Suprapubic skin (tissue), 4 donors: ENCODE measurements at places on chromosomes 6 and 20.

- DNase-seq: no peak
Observed at GRCh38 chr6:24504649-24505586, 10.1 kb downstream of the ALDH5A1 start.

DNA sequence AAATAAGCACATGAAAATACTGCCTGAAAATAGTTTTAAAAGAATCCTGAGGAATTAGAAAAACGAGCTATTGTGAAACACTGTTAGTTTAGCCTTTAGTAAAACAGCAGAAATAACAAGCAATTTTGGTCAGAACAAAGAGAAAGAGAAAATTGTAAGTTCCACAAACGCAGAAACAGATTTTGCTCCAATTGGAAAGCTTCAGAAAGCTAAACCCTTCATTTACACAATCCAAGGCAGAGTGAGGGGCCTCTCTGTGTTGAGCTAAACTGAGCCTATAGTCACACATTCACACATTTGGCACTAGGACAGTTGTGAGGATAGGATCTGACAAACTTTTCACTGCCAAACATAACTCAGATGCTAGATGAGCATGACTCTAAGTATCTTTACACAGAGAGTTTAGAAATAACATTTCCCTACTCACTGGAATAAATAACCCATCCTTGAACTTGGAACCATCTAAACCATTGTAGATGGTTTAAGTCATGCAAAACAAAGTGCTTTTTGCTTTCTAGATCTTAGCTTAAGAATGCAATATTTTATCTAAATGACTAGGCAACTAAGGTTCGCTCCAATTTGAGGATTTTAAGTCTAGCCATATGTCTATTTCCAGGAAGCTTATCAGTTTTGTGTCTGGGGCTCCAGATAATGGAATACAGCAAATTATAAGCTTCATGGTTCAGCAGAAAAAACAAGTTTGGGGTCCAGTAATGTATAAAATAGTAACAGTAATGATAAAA, 122.6 kb downstream of the SGK1 start:
- DNase-seq: no peak

DNA sequence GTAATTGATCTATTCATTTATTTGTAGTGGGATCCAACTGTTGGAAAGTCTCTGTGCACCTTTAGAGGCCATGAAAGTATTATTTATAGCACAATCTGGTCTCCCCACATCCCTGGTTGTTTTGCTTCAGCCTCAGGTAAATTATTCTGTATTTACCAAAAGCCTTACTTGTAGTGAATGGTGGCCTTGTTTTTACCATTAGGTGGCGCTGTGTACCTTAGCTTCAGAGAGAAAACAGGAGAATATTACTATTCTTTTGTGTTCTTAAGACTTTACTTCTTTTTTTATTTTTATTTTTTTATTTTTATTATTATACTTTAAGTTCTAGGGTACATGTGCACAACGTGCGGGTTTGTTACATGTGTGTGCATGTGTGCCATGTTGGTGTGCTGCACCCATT, 23.7 kb downstream of the PEX7 start:
- no peak for DNase-seq

DNA sequence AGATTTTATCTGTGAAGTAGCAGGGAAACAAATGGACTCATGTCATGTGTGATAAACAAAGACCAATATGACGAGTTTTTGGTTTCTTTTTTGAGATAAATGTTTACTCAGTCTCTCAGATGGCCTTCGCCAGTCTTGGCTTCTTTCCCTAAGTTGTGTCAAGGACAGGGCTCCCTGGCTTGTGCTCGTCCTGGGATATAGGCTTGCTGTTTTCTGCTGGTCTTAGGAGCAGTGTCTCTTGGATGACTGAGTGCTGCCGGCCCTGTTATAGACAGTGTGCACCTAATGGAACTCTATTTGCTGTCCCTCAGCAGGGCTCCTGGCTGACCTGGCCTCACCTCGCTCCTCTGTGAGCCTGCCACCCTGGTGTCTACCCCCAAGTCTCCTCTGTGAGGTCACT, 324.1 kb upstream of the SYNCRIP start:
- DNase-seq: no peak

- DNase-seq: no peak
Observed at GRCh38 chr6:43060034-43060754, 763 bp downstream of the KLC4 start.

GRCh38 chr6:7541175-7542064, at the start of gene DSP:
Gene DSP (plus strand): TSS chr6:7541671. CDS start chr6:7541916, 245 bp downstream.
- peak; percentile 81 for DNase-seq

- no peak for DNase-seq
Observed at GRCh38 chr20:8065691-8066090, 46.1 kb upstream of the TMX4 start.

- DNase-seq: no peak
Observed at GRCh38 chr20:35431621-35432429, 6.2 kb downstream of the GDF5 start.

DNA sequence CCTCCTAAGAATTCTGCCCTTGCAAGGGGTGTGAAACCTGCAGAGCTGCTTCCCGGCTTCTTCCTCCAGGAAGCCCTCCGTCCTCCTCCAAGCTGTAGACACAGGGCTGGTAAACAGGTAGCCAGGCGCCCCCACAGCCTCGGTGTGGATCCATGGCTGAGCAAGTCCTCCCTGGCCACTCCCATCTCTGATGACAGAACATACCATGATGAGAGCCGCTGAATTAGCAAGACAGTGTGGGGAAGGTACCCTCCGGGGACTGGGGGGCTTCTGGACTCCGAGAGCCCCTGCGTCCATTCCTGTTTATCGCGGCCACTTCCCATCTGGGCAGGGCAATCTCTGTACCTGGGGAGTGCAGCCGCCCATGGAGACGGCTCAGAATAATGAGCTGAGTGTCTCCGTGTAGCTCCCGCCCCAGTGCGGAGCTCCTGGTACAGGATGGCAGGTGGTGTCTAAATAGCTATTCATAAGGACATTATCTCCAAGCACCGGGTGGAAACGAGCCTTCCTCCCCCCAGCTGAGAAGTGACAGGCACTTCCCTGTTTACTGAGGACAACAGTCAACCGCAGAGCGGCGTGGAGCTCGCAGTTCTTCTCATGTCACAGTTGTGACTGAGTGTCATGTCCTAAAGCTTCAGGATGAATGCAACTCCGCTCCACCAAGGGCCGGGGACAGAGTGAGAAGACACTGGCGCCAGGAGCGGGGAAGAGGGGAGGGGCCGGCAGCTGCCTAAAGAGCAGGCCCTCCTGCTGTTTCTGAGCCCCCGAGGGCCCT, 22.7 kb upstream of the NTSR1 start:
- DNase-seq: no peak

- no peak for DNase-seq
Observed at GRCh38 chr20:40317156-40317790, 371.8 kb downstream of the MAFB start.

DNA sequence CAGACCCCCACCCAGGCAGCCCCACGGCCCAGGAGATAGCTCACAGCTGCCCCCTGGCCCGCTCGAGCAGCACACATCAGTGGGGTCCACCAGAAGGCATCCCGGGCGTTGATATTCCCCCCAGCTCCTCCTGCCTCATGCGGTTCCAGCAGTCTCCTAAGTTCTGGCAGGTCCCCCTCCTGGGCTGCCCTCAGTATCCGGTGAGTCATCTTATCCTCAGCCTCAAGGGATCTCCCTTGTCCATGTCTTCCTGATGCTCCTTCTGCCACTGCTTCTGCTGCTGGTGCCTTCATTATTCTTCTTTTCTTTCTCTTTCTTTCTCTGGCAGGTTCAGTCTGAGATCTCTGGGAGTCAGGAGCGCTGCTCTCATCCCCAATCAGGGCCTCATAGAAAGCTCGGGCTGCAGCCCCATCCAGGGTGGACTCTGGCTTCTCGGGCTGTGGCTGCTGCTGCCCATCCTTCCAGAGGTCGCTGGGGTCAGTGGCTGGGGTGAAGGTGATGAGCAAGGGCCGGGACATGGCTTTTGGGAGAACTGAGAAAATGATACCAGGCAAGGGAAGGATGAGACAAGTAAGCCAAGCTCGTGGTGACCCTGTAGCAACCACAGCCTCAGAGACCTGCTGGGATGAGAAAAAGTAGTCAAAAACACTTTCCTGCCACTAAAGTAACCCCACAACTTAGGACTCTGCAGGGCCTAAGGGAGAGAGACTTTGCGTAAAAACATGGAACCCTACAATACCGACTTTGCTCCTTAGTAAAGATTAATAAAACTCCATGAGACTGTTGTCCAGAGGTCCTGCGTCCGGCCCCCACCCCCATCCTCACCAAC, 622 bp downstream of the GPANK1 start:
- peak; percentile 81 for DNase-seq

DNA sequence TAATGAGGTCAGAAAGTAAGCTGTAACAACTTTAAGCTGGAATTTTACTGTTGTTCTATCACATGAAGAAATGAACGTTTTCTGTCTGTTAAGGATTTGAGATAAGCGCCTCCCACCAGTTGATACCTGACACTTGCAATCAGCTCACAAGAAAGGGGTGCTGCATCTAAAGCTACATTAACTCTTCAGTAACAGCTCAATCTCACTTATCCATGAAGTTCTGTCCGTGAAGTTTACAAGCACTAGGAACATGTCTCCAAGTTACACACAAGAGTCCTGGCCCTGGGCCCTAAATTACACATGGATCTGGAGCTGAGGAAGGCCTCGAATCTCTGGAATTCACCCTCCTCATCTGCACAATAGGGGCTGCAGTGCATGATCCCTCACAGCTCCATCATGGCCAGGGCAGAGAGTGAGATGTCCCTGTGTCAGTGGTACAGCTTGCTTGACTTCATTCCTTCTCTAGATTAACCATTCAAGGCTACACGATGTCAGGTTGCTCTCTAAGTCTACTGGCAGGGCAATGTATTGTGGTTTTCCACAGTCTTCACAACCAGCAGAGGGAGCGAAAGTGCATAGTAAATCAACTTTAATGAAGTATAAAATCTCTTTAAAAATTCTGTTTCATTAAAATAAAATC, 182.4 kb upstream of the MCHR2 start:
- DNase-seq: no peak

GRCh38 chr20:6074145-6074561, 20.3 kb upstream of the LRRN4 start:
- no peak for DNase-seq

DNA sequence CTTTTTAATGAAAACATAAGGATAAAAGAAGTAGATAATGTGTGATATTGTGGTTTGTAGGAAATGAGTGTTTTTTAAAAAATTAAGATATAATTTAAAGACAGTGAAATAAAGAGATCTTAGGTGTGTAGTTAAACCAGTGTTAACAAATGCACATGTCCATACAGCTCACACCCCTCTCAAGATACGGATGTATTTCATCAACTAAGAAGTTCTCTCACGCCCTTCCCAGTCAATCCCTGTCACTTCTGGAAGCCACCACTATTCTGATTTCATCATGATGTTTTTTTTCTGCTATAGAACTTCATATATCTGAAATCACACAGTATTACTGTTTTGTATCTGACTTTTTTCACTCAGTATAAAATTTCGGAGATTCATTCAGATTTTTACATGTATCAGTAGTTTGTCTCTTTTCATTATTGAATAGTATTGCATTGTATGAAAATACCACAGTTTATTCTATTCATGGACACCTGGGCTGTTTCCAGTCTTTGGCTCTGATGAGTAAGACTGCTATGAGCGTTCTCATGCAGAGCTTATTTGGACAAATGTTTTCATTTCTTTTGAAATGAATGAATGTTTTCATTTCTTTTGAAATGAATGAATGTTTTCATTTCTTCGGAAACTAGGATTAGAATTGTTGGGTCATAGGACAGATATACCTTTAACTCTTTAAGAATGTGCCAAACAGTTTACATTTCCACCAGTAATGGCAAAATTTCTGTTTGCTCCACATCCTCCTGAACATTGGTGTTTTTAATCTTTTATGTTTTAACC, 49.7 kb upstream of the ELOVL5 start:
- DNase-seq: no peak

GRCh38 chr20:46985671-46986070, 91.0 kb downstream of the EYA2 start:
- no peak for DNase-seq

GRCh38 chr20:50678169-50678898, 13.0 kb downstream of the RIPOR3 start:
- no peak for DNase-seq

GRCh38 chr20:12276011-12276673, 358.4 kb downstream of the BTBD3 start:
- no peak for DNase-seq

- no peak for DNase-seq
Observed at GRCh38 chr20:47989957-47990356, 204.7 kb upstream of the SULF2 start.

- DNase-seq: no peak
Observed at GRCh38 chr6:28929887-28930620, 6.3 kb upstream of the TRIM27 start.

DNA sequence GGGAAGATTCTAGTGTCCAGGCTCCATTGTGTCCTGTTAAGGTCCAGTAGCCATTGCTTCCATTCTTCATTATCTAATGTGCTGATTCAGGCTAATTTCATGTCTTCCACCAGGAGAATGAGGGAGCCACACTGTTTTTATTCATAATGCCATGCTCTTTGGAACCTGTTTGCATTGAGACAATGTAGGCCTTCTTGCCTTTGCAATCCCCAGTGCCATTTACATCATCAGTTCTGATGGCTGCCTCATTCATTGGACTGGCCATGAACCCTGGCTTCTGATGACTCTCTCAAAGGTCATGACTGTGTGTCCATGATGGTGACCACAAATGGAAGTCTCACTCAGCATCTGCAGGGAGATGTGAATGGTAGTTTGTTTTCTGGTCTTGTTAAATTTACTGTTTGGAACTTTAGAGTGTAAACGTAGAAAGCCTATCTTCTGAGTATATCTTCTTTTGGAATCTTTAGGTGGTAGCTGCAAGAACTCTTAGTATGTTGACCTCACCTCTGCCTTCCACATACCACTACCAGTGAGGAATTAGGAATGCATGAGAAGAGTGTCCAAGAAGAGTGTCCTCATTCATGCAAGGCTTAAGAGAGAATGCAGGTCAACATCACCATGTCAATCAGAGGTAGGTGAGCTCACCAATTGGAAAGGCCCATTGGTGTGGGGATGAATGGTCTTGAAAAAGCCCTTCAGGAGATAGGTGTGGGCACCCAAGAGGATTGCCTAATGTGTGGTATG, 42.9 kb upstream of the ZFP64 start:
- no peak for DNase-seq

DNA sequence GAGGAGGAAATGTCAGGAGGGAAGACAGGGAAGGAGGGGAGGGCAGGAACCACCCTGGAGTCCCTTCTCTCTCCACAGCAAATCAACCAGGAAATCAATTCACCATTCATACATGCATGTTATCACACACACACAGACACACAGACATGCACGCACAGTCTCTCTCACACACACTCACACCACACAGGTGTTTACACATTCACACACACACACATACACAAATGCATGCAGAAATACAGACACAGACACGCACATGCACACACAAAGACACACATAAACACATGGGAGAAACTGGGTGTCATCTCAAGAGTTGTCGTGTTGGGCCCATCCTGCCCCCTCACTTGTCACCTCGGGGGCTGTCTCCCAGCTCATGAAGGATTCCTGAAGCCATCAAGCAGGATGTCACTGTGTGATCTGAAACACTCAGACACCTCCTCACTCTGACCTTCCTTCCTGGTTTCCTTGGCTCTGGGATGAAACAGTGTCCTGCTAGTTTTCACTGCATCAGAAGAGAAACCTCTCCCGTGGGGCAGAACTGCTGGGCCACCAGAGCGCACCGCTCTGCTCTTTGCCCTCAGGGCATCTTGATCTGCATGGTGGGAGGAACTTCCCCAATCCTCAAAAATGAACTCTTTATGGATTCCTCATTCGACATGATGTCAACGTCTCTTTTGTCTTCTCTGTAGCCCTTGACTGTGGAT, 9.2 kb downstream of the RAET1G start:
- DNase-seq: no peak
